ENCODE measurements at places on chromosomes 16 and 17.
A peak's percentile ranks its signal among the peaks of the same experiment; 100 is the strongest.

- no peak for DNase-seq
Measured at GRCh38 chr16:11886881-11887280, 28.9 kb downstream of the GSPT1 start.

DNA sequence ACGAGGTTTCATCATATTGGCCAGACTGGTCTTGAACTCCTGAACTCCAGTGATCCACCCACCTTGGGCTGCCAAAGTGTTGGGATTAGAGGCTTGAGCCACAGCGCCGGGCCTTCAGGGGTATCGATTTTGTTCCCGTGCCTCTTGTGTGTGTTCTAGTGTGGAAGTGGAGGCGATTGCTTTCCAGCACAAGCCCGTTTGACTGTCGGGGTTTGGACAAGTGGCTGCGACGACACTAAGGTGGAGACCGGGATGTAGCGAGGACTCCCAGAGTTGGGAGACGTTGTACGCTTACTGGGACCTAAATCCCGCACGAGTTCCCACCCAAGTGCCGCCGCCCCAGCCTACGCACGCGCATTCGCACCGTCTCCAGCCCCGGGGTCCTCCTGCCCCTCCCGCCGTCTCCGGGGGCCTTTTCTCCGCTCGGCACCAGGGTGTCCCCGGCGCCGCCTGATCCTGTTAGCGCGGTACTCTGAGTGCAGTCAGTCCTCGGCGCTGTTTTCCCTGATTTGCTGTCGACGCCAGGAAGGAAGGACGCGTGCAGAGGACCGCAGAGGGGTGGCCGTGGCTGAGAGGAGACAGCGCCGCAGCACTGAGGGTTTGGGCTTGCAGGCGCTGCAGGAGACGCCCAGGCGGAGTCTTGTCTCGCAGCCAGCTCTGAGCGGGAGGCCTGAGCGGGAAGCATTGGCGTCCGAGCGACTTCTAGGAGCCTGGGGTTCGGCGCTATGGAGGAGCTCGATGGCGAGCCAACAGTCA is at the start of gene NUP85:
Gene NUP85, plus strand, starts transcription at position 643 of the 756 bp plus-strand sequence. Its CDS starts 83 bp downstream, at position 726.
- peak; percentile 100 for DNase-seq

DNA sequence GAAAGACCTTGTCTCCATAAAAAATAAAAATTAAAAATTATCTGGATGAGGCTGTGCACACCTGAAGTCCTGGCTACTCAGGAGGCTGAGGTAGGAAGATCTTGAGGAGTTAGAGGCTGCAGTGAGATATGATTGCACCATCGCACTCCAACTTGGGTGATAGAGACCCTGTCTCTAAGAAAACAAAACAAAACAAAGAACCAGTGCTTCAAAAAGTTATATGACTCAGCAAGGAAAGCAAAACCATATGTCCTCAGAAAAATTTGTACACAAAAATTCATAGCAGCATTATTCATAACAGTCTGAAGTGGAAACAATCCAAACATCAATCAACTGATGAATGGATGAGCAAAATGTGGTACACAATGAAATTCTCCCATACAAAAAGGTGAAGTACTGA is 48.9 kb downstream of the SLFN5 start:
- no peak for DNase-seq

DNA sequence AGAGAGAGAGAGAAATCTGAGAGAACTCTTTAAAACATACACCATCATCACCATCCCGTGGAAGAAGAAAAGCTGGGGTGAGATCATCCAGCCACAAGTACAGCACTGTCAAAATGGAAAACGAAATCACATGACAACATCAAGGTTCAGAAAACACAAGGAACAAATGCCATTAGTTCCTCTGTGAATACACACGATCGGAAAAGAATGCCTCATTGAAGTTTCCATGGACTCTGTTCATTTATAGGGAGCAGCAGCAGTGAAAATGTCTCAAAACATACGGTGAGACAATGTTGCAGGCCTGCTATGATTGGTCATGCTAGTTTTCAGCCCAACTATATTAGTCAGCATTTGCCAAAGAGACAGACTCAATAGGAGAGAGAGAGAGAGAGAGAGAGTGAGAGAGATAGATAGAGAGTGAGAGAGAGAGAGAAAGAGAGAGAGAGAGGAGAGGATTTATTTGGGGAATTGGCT is 4.4 kb downstream of the CFAP97D1 start:
- no peak for DNase-seq

- peak; percentile 39 for DNase-seq
Measured at GRCh38 chr17:81049372-81049911, 14.5 kb downstream of the BAIAP2 start.

DNA sequence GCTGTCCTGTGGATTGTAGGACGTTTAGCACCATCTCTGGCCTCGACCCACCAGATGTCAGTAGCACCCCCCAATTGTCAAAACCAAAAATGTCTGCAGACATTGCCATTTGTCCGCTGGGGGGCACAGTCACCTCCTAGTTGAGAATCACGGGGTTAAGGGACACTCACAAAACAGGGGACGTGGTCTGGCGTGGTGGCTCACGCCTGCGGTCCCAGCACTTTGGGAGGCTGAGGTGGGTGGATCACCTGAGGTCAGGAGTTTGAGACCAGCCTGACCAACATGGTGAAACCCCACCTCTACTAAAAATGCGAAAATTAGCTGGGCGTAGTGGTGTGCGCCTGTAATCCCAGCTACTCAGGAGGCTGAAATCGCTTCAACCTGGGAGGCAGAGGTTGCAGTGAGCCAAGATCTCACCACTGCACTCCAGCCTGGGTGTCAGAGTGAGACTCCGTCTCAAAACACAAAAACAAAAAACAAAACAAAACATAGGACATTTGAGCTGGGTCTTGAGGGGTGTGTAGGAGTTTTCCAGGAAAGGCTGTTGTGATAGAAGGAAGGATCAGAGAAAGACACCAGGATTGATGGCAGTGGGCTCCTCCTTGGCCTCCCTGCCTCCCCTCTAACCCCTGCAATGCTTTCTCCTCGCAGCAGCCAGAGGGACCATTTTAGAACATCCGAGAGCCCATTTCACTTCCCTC is 171.8 kb upstream of the GSE1 start:
- DNase-seq, result no peak

- no peak for DNase-seq
Measured at GRCh38 chr16:88616320-88616719, 22.1 kb upstream of the IL17C start.

Data from retina (tissue), 1 donor.